ENCODE measurements at places on chromosomes 1 and 21.

- DNase-seq = no peak
Measured at GRCh38 chr1:218384581-218384993, 39.5 kb downstream of the TGFB2 start.

- DNase-seq = no peak
Measured at GRCh38 chr1:12528021-12528852, 89.8 kb downstream of the DHRS3 start.

- no peak for DNase-seq
Measured at GRCh38 chr1:116698244-116698595, 30.7 kb upstream of the IGSF3 start.

- no peak for DNase-seq
Measured at GRCh38 chr1:113266788-113267187, 123.5 kb upstream of the MAGI3 start.

GRCh38 chr1:232950197-232951176, at the start of gene NTPCR:
Gene NTPCR (plus strand): TSS chr1:232950611. CDS start chr1:232950711, 100 bp downstream.
- peak; percentile 76 for DNase-seq

DNA sequence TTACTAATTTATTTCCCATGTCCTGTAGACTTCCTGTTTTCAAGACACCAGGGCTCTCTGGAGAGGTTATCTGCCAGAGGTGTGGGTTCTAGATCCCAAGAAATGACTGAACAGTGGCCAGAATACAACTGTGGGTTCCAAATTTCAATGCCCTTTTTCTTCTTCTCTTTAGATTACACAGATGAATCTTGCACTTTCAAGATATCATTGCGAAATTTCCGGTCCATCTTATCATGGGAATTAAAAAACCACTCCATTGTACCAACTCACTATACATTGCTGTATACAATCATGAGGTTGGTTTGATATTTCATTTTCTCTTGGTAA, 15.0 kb downstream of the IFNAR2 start:
- no peak for DNase-seq

GRCh38 chr1:91707890-91708218, 178.1 kb downstream of the TGFBR3 start:
- DNase-seq = no peak

DNA sequence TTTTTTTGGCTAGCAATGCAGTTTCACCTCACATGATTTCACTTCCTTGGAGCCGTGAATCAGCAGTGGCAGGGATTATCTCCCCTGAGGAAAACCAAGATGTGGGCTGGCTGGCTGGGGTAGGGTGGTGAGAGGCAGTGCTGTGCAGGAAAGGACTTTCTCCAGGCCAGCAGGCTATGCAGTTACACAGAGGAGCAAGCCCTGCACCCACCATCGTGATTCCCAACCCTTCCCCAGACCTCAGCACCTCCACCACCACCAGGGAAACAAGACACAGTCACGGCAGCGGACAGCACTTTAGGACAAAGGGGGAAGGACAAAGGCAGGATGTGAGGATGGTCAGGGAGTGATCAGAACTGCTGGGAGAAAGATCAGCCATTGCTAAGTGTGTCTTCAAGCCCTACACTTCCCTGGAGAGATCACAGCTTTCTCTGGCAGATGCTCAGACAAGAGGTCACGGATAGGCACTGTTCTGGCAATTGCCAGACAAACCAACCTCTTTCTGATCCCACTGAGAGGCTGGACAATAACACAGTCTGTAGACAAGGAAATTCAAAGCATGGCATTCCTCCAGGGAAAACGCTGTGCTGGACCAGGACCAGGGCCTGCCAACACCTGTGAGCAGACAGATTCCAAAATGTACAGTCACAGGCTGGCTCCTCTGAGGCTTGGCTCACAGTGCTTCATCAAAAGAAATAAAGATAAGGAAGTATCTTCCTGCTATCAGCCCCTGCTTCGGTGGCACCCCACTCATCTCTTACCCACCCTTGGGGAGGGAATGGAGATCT, 509.4 kb downstream of the SMYD3 start:
- DNase-seq = no peak

GRCh38 chr1:156616463-156616862, 2.8 kb upstream of the HAPLN2 start:
- no peak for DNase-seq

DNA sequence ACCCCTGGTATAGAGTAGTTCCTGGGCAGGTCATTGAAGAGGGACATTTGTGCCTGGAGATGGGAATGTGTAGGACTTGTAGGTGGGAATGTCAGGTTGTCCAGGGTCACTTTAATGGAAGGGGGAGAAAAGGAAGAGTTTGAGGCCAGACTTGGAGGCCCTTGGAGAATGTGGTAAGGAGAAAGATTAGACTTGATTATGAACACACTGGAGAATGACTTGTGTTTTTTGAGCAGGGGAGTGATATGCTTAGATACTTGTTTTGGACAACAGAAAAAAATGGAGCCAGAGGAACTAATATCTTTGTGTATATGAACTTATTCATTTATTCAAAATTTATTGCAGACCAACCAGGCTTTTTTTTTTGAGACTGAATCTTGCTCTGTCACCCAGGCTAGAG, 17.9 kb downstream of the ELAPOR1 start:
- DNase-seq = no peak

GRCh38 chr21:25375675-25376074, 231.6 kb downstream of the MRPL39 start:
- no peak for DNase-seq

GRCh38 chr1:196734460-196734859, 40.2 kb upstream of the CFHR3 start:
- DNase-seq = no peak

GRCh38 chr1:76330991-76331603, 256.6 kb downstream of the ST6GALNAC3 start:
- DNase-seq = peak; percentile 45

DNA sequence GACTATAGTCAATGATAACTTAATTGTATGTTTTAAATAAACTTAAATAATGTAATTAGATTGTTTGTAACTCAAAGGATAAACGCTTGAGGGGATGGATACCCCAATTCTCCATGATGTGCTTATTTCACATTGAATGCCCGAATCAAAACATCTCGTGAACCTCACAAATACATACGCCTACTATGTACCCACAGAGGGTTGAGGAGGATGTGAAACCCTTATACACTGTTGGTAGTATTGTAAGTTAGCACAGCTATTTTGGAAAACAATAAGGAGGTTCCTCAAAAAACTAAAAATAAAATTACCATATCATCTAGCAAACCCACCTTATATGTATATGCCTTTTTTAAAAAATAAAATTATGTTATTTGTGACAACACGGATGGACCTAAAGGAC, 198.6 kb downstream of the MRPL39 start:
- DNase-seq = no peak

- DNase-seq = no peak
Measured at GRCh38 chr1:178871551-178872320, 859 bp upstream of the ANGPTL1 start.

DNA sequence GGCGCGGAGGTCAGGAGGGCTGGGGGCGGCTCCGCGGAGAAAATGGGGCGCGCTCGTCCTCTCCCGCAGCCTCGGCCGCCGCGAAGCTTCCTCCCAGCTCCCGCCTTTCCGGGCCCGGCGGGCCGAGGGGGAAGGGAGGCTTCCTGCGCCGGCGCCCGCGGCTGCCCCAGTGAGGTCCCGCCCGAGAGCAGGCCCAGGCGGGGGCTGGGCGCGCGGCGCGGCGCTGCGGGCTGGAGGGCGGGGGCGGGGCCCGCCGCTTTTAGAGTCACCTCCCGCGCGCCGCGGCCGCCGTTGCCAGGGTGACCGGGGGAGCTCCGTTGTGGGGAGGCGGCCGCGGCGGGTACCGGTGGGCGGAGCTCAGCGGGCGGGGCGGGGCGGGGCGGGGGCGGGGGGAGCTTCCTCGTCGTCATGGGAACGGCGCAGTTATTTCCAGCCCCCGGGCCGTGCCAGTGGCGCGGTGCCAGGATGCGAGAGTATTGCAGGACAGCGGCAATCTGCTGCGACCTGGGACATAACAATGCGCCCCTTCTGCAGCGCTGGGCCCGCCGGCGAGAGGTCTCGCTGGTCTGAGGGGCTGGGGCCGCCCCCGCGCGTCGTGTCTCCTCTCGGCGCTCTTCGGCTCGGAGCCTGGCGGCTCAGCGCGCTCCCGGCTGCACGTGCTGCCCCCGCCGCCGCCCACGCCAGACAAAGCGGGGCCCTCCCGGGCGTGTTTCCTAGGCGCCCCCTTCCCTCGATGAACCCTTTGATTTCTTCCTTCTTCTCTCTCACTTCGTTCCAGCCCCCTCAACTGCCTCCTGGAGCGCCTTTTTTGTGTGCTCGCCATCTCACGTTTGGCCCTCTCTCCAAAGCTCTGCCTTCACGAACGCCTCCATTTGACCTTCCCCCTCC, 16.9 kb downstream of the IER5 start:
- DNase-seq = peak; percentile 80

DNA sequence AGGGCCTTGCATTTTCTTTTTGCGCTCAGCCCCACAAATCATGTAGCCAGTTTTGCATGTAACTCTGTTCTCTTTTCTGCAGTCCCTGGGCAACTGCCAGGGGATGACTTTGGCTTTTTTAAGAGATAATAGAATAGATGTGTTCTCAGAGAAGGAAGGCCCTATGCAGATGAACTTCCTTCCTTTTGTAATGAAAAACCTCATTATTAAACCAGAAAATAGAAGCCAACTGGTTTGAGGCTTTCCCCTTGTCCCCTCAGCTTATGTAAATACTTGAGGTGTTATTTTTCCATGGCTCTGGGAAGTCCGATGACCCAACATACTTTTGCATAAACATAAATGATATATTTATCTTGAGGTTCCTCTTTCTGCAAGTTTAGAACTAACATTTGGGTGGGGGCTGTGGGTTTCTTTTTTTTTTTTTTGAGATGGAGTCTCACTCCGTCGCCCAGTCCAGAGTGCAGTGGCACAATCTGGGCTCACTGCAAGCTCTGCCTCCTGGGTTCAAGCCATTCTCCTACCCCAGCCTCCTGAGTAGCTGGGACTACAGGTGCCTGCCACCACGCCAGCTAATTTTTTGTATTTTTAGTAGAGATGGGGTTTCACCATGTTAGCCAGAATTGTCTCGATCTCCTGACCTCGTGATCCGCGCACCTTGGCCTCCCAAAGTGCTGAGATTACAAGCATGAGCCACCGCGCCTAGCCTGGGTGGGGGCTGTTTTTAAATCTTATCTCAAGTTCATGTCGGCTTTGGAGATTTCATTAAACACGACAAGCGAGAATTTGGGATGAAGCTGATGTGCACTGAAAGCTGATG, 14.4 kb upstream of the FCRL5 start:
- no peak for DNase-seq

DNA sequence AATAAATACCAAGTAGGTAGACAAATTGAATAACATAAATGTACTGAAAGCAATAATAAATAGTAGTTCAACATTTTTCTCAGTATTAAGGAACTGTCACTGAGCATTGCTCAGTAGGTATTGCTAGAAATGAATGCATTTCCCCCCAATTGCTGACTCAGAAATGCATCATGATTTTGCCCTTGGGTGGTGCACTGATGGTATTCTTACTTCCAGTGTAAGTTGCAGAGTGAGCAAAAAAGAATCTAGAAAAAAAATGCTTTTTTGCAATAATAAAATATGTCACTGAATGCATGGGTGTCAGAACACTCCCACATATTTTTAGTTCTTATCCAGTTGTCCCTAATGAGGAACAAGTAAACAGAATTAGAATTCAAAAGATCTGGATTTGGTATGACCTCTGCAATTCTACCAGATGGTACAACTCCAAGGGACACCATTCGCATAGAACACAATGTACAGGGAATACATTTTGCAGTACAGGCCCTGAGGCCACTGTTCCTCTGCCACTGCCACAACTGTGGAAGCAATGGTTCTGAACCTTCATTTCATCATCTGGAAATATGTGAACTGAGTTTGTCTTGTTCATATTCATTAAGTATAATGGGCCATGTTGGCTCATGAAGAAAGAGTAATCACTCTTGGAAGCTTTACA, 78.0 kb downstream of the ATP6V1G3 start:
- DNase-seq = peak; percentile 41

DNA sequence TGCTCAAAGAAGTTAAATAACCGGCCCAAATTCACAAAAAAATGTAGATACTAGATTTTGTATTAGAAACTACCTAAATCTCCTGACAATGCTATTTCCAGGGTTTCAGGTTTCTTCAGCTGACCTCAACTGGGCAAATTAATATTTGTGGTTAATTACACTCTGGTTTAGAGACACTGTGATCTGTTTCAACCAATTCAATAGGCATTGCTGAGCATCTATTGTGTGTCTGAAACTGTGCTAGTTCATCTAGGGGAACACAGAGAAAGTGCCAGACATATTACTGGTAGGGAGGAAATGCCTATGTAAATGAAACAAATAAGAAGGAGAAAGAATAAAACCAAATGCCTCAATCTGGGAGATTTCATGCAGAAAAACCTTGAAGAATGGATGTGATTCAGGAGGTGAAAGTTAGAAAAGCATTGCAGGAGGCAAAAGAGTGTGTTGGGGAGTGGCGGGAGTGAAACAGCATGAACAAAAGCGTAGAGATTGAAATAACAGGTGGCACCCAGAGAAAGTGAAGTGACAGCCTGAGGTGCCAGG, 51.3 kb upstream of the IVNS1ABP start:
- no peak for DNase-seq

GRCh38 chr1:202593845-202594244, 116.4 kb downstream of the SYT2 start:
- no peak for DNase-seq

Measured in stromal cell of bone marrow (primary cell).